ENCODE measurements at places on chromosomes 3 and 15. TPM values are rescaled to one million over a fixed set of nuclear protein-coding genes. Genes with fewer than 3 reads are reported as not detected.
A peak's percentile ranks its signal among the peaks of the same experiment; 100 is the strongest.

Gene TTLL13
- not detected for total RNA-seq

Gene MYO9A
- 20.7 TPM for total RNA-seq

Gene PARP15
- total RNA-seq: 0.18 TPM

Gene ATP13A5
- total RNA-seq: not detected

Gene TAGLN3
- total RNA-seq: 6.4 TPM

Gene MRPL47
- total RNA-seq: 75.5 TPM

Gene FRMD5
- 3.8 TPM for total RNA-seq

Gene WNT7A
- not detected for total RNA-seq

Gene TICRR
- 26.0 TPM for total RNA-seq

Gene P2RY13
- not detected for total RNA-seq

DNA sequence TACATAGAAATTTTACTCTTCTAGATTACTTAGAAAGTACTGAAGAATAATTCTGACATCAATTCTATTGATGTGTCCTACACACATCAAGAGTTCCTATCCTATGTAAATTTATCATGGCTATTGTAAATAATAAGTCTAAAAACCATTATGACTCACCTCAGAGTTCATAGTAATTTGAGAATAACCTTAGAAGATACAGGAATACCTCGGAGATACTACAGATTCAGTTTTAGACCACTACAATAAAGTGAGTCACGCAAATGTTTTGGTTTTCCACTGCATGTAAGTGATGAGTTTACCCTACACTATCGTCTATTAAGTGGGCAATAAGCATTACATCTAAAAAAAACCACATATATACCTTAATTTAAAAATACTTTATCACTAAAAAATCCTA lies 74.8 kb downstream of the NR1I2 start:
- no peak for DNase-seq

GRCh38 chr15:60975218-60975617 lies 253.9 kb downstream of the RORA start:
- DNase-seq: no peak

GRCh38 chr3:149655826-149656574 lies 1.8 kb downstream of the WWTR1 start:
- DNase-seq: no peak

DNA sequence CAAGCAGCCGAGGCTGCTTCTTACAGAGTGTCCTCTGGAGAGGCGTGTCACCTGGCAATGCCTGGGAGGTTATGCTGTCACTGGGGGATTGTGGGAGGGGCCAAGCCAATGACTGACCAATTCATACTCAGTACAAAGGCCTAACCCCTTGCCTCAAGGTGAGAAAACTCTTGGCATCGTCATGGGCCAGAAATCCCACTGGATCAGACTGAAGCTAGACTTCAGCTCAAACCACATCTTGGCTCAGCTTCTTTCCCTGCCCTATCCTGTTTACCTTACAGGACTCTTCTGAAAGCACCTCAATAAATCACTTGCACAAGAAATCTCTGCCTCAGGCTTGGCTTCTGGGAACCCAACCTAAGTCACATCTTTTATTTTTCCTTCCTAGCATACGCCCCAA lies 9.5 kb downstream of the ANAPC13 start:
- DNase-seq: no peak

GRCh38 chr3:47011371-47011770 lies 31.9 kb downstream of the NBEAL2 start:
- DNase-seq: no peak

- DNase-seq: no peak
These were observed 15.2 kb downstream of the SLTM start for GRCh38 chr15:58918239-58918638.

- no peak for DNase-seq
These were observed 26.1 kb downstream of the SKIL start for GRCh38 chr3:170383567-170383966.

GRCh38 chr3:152232679-152233078 lies 36.0 kb upstream of the MBNL1 start:
- no peak for DNase-seq

DNA sequence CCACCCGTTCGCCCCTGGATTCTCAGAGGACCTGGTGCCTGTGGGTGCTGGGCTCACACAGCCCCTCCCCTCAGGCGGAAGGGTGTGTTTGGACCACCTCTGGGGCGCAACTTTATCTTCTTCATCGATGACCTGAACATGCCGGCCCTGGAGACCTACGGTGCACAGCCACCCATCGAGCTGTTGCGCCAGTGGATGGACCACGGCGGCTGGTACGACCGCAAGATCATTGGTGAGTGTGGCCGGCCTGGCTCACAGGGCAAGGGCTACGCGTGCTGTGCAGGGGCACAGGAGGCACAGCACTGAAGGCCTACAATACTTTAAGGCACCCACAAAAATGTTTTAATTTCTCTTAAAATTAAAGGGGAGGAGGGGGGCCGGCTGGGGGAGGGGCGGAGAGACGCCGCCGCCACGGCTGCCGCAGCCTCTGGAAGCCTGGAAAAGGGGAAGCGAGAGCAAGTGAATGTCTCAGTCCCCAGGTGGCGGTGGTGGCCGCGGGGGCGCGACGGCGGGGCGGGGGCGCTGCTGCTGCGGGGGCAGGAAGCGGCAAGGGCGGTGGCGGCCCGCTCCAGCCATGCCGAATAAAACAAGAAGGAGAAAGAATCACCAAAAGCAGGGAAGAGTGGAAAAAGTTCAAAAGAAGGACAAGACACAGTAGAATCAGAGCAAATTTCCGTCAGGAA lies 56.8 kb downstream of the DNAH1 start:
- peak; percentile 72 for DNase-seq

DNA sequence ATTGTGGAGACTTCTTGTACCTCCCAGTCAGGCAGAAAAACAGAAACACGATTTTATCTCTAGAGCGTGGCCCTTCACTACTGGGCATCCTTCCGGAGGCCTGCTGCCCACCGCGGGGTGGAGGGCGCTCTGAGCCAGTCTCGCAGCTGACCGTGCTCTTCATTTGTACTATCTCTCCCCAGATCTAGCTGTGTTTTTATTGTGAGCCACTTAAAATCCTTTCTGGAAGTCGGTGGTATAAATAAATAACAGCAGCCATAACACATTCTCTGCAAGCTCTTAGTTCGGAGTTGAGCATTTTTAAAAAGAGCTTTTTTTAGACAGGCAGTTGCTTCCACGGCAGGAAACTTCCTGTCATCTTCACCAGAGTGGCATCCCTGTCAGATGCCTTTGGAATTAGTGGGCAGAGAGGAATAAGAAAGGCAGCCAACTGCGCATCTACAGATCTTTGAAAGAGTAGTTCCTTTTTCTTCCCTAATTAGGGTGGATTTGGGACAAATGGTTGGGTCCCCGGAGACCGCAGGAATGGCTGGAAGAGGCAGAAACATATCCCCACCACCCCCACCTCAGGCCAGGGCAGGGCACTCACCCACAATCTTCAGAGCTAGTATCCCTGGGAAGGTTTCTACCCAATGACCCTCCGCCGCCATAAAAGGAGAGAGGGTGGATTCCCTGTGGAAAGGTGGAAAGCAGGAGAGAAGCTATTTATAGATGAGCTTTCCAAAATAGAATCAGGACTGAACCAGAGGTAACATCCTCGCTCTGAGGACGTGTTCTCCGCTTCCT lies 91.1 kb downstream of the TOP2B start:
- no peak for DNase-seq

DNA sequence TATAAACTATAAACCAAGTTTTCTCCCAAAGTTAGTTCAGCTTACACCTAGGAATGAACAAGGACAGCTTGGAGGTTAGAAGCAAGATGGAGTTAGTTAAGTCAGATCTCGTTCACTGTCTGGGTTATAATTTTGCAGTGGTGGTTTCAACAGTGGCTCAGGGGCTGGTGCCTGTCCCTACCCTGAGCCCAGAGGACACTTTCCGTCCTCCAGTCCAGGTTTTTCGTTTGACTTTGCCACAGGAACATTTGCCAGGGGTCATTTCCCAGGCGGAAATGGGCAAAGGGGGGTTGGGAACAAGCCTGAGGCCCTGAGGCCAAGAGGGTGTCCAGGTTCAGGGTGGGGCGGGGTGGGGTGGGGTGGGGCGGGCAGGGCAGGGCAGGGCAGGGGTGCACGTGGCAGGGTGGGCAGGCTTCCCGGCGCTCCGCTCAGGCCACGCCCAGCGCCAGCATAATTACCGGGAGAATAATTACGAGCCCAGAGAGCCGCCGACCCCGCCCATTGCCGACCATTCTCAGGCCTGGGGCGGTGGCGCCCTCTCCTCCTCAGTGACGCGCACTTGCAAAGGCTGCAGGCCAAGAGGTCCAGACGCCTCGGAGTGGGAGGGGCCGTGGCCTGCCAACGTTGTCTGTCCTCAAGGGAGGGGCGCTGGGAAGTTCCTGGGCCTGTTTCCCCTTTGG lies 70.4 kb downstream of the KLF13 start:
- peak; percentile 98 for DNase-seq

DNA sequence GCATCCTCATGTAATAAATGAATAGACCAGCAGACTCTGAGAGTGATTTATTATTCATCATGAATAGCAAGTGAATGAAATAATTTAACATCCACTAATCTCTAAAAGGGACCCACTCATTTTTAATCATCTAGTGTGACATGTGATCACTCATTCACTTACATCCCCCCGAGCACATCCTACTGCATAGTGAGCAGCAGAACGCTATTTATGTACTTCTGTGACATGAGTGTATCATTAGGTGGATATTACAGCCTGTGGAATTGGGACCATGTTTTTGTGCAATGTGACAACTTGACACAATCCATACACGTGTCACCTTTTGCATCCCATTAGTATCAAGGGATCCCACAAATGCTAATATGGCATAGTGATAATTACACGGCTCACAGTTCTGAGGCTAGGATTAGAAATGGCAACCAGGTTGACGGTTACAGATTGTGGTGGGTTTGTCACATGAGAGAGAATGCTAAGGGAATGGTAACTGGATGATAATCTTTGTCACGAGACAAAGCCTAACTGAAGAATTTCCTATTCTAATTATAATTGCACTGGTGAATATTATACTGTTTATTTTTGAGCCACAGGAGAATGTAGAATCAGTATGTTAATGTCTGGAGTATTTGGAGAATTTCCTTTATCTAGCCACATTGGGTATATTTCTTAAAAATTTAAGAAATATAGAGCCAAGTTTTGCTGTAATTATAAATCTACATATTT lies 595.2 kb upstream of the TBL1XR1 start:
- DNase-seq: no peak

GRCh38 chr3:113439606-113440005 lies 1.7 kb downstream of the CFAP44 start:
- no peak for DNase-seq

DNA sequence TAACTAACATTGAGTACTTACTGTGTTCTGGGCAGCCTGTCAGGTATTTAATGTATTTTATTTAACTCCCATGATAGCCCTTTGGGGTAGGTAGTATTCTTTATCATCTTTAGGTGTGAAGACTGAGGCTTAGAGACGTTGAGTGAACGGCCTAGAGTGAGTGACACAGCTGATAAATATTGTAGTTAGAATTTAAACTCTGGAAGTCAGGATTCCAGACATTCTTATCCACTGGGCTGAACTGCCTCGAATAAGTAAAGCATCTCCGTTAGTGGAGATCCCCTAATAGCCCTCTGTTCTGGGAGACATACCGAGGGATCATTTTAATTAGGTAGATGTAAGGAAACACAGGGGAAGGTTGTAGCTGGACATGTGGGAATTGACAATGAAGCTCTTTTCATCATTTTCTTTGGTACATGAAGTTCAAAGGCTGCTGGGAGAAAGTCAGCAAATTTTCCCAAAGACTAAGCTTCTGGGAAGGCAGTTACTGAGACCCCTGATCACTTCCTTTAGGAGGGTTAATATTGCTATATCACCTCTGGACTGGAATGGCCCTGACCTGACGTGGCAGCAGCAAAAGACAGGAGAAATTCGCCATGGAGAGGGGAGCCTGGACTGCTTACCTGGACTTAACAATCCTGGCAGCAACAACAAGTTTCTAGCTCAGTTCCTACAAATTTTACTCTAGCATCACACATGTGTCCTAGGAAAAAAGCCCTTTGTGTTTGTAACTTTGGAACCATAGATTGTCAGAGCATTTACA lies 11.7 kb upstream of the PDCD6IP start:
- no peak for DNase-seq

GRCh38 chr15:33730815-33731214 lies 237.5 kb upstream of the CHRM5 start:
- DNase-seq: no peak

DNA sequence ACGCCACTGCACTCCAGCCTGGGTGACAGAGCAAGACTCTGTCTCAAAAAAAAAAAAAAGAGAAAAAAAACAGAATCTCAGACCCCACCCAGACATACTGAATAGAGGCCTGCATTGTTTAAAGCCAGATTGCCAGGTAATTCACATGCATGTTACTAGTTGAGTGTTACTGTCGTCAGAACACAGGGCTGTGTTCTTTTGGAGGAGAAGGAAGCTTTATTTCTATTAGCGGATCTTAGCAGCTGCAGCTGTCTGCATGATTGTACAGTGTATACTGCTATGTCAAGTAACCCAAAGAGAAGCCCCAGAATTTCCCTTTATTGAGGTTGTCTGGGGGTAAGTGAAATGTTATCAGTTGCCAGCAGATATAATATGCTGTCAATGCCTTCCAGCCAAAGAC lies 496.6 kb upstream of the NAALADL2 start:
- DNase-seq: no peak

GRCh38 chr15:73882761-73883419 lies 9.5 kb downstream of the TBC1D21 start:
- DNase-seq: peak; percentile 27

- no peak for DNase-seq
These were observed 18.5 kb downstream of the RYK start for GRCh38 chr3:134232151-134232550.

DNA sequence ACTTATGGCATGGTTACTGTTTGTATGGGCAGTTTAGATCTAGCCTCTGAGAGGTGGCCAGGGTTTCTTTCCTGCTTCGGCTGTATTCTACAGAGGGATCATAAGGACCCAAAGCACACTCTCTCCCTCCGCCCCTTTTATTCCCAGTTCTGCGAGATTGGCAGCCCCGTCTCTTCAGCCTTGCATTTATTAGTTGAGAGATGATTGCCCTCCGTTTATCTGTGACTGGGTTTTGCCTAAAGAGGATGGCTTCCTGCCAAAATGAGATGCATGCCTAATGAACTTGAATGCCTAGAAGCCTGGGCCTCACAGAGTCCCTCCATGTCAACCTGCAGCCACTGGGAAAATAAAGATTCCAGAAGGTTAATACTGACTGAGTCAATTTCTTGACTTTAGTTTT lies 97.1 kb upstream of the CHL1 start:
- no peak for DNase-seq

- no peak for DNase-seq
These were observed 447.8 kb downstream of the MFSD1 start for GRCh38 chr3:159249472-159250174.

DNA sequence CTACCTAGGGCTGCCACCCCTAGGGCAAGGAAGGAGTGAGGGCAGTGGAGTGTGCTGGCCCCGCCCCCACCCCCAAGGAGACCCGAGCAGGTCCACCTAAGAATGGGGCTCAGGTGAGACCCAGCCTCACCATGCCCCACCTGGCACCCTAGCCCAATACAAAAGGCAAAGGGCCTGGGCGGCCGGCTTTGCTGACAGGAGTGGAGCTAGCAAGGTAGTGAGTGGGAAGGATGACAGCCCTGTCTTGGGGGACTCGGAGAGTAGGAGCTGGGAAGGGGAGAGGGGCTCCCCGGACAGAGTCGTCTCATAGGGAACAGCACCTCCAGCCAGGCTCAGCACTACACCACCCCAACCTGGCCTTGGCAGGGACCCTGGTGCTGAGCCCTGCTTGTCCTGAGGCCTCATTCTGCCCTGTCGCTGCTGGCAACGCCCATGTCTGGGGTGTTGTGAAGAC lies 12.1 kb downstream of the C15orf39 start:
- DNase-seq: no peak

GRCh38 chr3:66426135-66426534 lies 74.7 kb downstream of the LRIG1 start:
- DNase-seq: no peak

- DNase-seq: no peak
These were observed 298.0 kb upstream of the RBMS3 start for GRCh38 chr3:28982906-28983305.
